Activated CD8-positive, alpha-beta memory T cell treated with anti-CD3 and anti-CD28 coated beads for 48 hours (primary cell): ENCODE measurements at places on chromosomes 2 and 18.

DNA sequence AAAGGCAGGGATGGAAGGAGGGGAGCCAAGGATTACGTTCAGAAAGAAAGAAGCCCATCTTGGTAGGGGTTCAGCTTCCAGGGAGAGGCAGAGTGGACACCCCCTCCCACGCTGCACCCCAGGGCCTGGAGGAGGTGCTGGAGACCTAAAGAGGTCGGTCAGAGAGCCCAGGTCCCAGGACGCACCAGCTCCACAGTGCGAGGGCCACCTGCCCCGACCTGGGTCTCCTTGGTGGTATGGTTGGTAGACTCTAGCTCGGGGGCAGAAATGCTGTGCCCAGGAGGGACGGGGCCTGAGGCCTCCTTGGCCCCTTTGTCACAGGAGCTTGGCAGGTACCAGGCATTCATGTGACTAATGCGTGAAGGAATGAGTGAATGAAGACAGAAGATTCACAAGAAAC is 87.1 kb upstream of the RAB6C start:
- no peak for DNase-seq

DNA sequence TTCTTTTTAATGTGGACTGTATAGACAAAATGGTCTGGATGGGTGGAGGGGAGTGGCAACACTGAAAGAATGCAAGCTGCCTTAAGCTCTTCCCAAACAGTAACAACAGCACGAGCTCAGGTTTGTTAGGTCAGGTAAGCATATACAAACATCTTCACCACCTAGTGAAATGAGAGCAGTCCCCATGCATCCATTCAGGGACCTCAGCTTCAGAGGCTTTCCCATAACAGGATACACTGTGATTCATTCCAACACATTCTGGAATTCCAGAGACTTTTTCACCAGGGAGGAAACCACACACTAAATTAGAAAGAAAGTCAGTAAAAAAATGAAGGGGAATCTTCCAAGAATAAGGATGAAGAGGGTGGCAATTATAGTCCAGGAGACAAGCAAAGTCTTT is 50.4 kb upstream of the BZW1 start:
- DNase-seq, result no peak

DNA sequence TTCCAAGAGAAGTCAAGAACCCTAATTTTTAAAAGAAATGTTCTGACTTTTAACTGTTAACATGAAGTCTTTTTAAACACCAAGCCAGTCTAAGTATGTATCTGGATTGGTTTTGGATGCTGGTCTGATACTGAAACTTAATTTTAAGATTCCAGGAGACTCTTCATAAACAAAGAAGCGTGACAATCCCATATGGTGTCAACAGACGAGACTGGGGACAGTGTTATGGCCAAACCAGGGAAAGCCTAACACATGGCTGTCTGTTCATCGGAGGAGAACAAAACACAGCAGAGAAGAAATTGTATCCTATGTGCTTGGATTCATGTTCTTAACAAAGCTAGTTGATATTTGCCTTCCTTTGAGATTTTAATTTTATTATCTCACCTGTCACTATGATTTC is 80.5 kb upstream of the UPP2 start:
- DNase-seq, result no peak

DNA sequence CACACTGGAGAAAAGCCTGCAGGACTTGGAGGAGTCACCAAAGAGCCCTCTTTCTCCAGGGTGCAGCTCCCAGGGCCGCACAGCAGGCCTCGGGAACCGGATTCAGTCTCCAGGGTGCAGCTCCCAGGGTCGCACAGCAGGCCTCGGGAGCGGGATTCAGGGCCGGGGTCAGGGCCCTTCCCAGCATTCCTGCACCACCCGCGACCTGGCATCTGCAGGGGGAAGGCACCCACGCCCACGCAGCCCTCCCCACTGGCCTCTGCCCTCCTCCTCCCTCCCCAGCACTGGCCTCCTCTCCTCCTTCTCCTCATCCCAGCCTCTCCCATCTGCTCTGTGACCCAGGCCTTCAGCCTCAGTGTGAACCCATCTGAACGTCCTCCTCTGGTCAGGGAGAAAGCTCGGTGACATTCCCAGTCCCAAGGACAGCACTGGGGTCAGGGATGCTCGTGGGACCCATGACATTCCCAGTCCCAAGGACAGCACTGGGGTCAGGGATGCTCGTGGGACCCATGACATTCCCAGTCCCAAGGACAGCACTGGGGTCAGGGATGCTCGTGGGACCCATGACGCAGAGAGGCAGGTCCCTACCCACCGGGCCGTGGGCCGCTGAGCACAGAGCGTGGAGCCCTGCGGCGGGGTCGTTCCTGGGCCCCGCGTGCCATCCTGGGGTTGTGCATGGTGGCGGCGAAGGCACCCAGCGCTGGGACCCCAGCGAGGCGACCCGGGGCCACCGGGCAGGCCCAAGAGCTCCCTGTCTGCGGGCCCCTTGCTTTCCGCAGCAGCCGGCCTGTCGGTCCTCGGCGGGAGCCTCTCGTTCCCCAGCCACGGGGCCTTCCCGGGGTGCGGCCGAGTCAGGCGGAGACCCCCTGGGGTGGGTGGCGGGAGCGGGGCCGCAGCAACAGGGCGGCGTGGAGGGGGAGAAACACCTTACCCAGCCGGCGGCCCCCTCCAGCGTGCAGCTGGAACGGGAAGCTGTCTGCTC is 550.2 kb upstream of the SALL3 start:
- no peak for DNase-seq

DNA sequence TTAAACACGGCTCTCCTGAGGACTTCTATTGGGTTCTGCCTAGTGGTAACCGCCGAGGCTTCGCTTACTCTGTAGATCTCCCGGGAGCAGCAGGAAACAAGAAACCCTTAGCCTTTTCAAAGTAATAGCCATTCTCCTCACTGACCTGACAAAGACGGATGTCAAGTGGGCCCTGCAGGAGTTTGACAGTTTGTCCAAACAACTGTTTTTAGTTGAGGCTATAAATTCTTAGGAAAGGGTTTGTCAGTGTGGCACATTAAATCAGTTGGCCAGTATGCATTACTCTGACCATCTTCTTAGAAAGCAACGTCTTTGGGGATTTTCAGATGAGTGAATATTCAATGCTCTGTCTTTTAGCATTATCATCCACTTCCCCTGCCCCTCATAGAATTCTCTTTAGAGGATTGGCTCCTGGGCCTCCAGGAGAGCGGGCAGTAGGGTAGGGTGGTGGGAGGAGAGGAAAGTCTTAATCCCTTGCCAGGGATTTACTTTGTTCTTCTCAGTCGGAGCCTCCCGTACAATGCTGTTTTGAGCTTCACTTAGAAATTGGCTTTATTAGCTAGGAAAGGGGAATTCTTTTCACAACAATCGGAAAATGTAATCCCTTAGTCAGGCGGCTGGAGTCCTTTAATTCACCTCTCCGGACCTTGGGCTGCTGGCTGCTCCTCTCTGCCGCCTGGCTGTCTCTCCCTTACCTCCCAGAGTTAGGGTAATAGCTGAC is 13.3 kb upstream of the C18orf32 start:
- no peak for DNase-seq
